Effector memory CD4-positive, alpha-beta T cell (primary cell): ENCODE measurements at places on chromosomes 4 and X.

DNA sequence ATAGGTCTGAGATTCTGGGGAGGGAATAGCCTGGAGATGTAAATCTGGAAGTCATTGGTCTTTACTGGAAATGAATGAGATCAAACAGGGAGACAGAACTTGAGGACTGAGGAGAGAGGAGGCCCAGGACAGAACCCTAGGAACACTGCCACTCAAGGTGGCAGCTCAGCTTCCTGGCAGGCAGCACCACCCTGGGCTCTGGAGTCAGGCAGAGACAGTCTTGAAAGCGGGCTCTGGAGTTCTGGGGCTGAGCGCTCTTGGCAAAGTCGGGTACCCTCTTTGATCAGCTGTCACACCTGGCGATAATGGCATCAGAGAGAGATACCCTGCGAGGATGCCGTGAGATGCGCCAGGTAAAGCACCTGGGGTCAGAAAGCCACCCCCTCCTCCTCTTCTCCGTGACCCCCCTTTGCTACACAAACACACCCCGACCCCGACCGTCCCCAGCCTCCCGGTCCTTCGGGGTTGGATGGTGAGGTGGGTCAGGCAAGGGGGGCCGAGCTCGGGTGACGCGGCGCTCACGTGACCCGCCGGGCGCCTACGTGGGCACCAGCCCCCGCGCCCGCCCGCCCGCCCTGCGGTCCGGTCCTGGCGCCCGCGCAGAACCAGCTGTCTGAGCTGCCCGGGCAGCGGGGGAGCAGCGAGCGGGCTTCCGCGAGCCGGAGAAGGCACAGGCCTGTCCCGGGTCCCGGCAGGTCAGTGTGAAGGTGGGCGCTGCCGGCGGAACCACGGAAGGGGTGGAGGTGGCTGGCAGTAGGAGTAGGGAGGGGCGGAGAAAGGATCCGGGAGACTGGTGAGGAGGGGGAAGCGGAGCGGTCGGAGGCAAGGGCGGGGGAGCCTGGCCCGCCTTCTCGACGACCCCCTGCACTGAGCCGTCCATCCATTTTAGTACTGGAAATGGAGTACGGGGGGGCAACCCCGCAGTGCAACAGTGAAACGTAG, at the start of gene TCEAL3:
TSS of gene TCEAL3 (plus strand) at position 600 of the 942 bp plus-strand sequence. CDS start 1,102 bp downstream, outside the sequence.
- no peak for DNase-seq

- no peak for DNase-seq
These were observed 5.4 kb upstream of the GLRA3 start for GRCh38 chr4:174834477-174834876.

DNA sequence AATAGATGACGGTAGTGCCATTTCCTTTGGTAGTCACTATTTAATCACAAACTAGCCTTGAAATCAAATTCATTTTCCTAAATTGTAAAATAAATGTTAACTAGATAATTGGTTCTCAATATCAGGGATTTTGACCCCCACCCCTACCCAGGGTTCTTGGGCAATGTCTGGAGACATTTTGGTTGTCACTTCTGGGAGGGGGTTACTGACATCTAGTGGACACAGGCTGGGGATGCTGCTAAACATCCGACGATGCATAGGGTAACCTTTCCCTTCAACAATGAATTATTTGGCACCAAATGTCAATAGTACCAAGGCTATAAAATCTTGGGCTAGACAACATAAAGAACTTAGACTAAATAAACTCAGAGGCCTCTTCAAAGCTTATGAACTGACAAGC, 285.8 kb upstream of the TRPC5 start:
- no peak for DNase-seq

- no peak for DNase-seq
These were observed 10.6 kb downstream of the FAM184B start for GRCh38 chr4:17770845-17771244.

DNA sequence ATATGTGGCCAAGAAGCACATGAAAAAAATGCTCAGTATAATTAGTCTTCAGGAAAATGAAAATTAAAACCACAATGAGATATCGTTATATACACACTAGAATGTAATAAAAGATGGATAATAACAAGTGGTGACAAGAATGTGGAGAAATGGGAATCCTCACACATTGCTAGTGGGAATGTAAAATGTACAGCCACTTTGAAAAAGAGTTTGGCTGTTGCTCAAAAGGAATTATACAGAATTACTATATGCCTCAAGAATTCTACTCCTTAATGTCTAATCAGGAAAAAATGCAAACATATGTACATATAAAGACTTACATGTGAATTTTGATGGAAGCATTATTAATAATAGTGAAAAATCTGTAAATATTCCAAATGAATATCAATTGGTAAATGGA, 102.2 kb downstream of the SPCS3 start:
- no peak for DNase-seq

GRCh38 chr4:113502476-113502875, 259.1 kb downstream of the CAMK2D start:
- DNase-seq: no peak

GRCh38 chr4:84878090-84878489, 88.4 kb downstream of the WDFY3 start:
- no peak for DNase-seq

DNA sequence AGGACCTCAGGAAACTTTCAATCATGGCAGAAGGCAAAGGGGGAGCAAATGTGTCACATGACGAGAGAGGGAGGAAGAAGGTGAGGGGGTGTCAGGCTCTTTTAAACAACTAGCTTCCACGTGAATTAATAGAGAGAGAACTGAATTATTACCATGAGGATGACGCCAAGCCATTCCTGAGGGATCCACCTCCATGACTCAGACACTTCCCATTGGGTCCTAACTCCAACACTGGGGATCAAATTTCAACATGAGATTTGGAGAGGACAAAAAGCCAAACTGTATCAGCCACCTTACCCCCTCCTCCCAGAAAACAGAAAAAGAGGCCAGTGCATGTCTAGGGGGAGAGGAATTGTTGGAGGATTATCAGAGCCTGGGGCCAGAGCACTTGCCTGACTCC, 40.4 kb upstream of the LAS1L start:
- no peak for DNase-seq

GRCh38 chrX:64093761-64094160, 111.7 kb downstream of the AMER1 start:
- DNase-seq: no peak

- DNase-seq: no peak
These were observed 507.8 kb upstream of the INTU start for GRCh38 chr4:127124919-127125318.

DNA sequence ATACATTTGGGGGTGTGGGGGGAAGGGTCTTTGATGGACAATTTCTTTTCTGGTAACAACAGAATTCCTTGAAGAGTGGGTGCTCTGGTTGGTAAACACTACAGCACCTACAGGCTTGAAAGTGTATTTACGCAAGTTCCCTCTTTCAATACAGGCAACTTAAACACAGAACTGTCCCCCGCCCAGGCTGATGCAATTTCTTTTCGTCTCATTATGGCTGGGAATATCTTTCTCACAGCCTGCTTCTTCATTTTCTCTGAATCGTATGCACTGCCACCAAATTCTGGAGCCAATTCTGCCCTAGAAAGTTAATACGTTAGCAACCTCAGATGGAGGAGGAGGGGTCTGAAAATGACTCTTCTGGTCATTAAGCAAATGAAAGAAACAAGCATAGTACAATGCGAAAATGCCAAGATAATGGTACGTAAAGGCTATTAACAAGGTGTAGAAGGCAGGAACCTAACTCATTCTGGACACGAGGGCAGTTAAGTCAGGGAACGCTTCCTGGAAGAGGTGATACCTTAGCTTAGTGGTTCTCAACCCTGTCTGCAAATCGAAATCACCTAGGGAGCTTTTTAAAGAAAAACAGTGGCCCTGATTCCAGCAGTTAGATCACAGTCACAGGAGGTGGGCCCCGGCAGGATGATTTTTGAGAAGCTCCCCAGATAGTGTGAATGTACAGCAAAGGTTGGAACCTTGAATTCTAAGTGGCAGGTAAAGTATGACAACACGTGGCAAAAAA, 1.0 kb downstream of the AGA start:
- no peak for DNase-seq

- DNase-seq: no peak
These were observed 114.0 kb upstream of the ENPEP start for GRCh38 chr4:110361921-110362320.

DNA sequence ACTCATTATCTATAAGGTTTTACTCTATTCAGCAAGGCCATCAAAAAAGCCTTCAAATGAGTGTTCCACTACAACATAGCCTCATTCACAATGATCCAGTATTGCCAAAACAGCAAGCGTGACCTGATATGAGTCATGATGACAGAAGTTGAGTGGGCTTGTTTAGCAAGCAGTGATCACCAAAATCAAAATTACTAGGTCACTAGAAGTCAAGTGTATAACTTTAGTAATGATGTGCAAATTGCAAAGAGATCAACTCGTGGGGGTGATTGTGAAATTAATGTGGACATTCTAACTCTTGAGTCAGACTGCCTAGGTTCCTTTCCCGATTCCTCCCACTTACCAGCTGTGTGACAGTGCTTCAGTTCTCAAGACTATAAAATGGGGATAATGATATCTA, 124.5 kb downstream of the CHM start:
- DNase-seq: no peak

GRCh38 chr4:18422685-18423084, 401.1 kb upstream of the LCORL start:
- DNase-seq: no peak

DNA sequence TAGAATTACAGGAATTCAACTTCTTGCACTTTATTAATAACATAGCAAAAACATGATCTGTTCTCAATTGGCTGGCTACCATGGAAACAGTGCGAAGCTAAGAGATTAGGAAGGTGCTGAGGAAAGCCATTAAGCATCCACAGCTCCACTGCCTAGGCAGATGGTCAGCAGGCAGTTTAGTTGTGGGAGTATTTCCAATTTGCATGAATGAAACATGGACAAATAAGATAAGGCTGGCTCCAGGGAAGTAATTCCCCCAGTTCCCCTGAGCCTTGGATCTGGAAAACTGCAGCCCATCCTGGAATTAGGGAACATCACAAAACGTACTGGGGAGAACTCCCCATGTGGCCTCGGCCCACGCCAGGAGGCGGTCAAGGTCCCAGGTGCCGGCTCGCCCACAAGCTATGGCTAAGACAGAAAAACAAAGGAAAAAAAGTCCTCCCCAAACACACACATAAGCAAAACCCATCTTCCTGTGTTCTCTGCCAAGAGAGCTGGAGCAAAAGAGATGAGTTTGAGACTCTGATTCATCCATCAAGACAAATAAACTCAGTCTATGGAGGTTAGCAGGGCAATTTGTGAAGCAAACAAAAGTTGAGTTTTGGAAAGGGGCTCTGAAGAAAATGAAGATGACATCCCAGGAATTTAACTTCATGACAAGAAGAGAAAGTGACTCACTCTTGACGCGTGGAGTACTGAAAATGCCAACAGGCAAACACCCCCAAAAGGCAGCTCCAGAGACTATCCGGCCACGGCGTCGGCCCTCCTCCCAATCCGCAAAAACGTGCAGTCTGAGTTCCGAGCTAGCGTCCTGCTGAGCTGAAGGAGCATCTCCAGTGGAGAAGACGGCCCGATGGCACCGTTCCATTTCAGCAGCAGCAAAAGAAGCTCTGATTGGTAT, 45.1 kb downstream of the IGFBP7 start:
- no peak for DNase-seq

GRCh38 chrX:97070346-97070745, 186.6 kb downstream of the RPA4 start:
- DNase-seq: no peak

DNA sequence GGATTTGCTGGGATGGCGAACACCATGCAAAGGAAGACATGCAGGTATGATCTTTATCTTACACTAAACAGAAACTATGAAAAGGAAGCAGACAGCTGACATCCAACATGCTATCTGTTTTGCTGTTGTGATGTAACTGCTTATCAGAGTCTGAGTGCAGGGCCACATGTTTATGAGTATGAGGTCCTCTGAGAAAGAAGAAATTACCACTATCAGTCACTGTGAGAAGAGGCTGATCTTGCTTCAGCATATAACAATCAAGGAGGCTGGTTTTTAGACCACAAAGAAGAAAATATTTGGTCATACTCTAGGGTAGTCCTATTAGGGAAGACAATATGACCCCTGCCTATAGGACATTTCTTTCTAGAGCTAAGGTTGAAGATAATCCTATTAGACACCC, 18.5 kb downstream of the CLGN start:
- DNase-seq: no peak

DNA sequence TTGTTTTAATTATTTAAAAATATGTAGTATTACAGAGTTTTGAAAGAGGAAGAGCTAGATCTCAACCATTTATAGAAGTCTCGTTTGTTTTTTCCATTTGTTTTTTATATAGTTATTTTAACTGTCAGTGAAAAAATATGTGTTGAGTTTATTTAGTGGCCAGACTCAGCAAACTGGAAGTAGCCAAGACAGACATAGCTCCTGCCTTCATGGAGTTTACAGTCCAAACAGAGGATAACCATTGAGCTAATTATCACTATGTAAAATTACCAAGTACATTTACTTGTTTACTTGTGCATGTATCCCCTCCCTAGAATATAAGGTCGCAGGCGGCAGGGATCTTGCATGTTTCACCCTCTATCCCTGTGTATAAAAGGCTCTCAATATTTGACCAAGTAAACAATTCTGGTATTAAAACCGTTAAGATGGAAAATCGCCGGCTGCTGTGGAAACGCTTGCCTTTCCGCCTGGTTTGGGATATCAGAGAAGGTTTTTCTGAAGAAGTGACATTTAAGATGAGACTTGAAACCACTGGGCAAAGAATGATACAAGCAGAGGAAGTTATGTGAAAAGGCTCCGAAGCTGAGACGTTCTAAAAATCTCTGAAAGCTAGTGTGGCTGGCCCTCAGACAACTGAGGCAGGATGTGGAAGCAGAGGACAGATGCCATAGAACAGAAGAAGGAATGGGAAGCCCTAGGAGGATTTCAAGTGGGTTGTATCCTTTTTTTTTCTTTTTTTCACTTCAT, 1.3 kb upstream of the CCNI start:
- no peak for DNase-seq

- DNase-seq: no peak
These were observed 135.8 kb upstream of the DGKK start for GRCh38 chrX:50606300-50606950.

GRCh38 chr4:189279188-189279587, 661.5 kb upstream of the FRG1 start:
- no peak for DNase-seq

- no peak for DNase-seq
These were observed 687.0 kb upstream of the EPHA5 start for GRCh38 chr4:66357316-66357715.

DNA sequence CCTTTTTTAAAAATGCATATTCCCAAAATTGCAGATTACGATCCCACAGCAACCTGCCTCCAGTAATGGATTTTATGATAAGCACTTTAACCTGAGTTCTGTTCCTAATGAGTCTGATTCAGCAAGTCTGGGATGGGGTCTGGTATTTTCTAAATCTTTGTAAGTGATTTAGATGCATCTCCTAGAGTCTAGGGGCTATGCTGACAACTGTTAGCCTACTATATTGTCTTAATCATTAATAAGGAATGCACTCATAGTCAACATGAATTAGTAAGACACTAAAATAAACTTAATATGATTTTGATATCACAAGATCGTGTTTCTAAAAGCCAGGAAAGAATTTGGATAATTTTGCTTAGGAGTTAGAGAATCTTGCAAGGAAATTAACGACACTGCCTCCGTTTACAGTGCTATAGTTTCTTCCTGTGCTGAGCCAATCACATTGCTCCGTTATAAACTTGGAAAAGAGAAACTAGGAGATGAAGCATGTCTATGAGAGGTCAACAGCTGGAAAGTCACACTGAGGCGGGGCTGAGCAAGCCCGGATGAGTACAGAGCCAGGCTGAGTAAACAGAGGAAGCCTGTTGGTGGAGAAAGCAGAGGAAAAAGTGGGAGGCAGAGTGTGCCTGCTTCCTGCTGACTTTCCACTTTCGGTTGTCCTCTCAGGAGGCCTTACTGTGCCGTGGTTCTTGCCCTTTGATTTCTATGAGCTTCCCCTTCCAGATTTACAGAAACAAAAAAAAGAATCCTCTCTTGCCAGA, 5.4 kb downstream of the SCARB2 start:
- DNase-seq: no peak
